ENCODE measurements at places on chromosomes 13 and 19. TPM values are rescaled to one million over a fixed set of nuclear protein-coding genes. Genes with fewer than 3 reads are reported as not detected.

Gene SWSAP1
- 1.4 TPM for total RNA-seq

Gene ZNF442
- 2.9 TPM for total RNA-seq

- DNase-seq, result no peak
Observed at GRCh38 chr13:76968041-76968440, 19.7 kb downstream of the ACOD1 start.

DNA sequence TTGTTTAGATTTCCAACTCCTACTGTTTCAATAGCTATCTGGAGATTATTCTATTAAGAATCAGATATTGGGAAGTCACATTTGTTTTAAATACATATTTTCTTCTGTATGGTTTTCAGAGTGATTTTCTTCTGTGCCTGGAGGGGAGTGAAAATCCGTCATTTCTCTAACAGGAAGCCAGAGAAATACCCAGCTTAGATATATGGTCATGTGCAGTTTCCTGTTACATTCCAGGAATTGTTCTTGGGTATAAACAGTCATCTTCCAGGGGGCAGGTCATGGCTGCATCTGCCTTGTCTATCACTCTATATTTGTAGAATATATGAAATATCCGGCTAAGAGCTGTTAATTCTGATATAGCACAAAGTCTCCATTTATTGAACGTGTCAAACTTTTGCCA lies 77.5 kb upstream of the MIR17HG start:
- no peak for DNase-seq
